ENCODE measurements at places on chromosomes 1 and 21.

DNA sequence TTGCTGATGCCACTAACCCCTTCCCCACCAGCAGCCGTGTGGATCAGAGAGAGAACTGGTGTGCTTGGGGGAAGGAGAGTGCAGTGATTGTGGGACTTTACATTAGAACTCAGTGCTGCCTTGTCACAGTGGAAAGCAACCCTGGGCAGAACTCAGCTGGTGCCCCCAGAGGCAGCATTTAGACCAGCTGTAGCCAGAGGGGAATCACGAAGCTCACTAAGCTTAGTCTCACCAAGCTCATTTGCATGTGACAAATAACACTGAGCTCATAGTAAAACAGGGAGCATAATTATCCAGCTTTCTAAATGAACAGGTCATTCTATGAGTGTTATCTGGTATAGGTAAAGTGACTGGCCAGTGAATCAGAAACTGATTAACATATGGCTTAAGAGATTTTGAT lies 9.8 kb upstream of the SMAP2 start:
- DNase-seq: no peak

DNA sequence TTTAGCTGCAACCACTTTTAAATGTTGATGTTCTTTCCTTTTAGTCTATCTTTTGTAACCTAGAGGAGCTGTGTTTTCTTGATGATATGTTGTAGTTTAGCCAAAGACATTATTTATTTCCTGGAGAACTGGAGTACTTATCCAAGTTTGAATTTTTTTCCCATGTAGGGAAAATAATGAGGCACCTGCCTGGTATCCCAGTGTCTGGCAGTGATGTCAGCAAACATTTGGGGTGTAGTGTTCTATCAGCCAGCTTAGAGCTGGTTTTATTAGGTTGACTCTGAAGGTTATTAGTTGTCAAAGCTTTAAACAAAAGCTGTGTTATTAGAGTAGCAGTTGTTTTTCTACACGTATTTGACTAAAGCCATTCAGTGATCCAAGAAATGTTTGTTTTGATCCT lies 3.2 kb downstream of the CTPS1 start:
- DNase-seq: no peak

DNA sequence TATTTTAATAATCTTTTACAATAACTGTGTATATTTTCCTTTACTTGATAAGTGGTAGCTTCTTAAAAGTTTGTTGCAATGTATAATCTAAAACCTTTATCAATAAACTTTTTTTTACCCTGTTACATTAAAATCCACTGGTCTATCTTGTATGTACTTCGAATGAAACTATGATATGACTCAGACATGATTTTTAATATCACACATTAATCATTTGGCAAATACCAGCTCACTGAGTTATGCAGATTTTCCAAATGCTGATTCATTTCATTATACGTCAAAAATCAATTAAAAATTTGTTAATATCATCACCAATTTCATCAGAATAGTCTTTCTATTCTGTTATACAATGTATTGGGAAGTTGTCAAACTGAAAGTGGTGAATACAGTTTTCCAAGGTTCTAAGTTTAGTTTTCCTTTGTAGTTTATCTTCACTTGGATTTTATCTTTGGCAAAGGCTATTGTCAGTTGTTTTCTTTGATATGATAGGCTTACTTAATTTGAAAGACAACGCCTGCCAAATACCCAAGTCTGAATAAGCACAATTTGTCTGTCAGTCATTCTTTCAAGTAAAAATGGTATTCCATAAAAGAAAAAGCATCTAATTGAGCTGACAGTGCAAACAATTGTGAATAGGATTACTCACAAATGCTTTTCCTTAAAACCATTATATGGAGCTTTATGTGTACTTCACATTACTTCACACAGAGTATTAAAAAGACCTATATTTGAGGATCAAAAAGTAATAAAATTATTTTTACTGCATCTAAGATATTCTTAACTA lies 127.0 kb downstream of the NME7 start:
- DNase-seq: no peak

GRCh38 chr21:44085491-44086321 lies 21.5 kb upstream of the PWP2 start:
- DNase-seq: no peak

DNA sequence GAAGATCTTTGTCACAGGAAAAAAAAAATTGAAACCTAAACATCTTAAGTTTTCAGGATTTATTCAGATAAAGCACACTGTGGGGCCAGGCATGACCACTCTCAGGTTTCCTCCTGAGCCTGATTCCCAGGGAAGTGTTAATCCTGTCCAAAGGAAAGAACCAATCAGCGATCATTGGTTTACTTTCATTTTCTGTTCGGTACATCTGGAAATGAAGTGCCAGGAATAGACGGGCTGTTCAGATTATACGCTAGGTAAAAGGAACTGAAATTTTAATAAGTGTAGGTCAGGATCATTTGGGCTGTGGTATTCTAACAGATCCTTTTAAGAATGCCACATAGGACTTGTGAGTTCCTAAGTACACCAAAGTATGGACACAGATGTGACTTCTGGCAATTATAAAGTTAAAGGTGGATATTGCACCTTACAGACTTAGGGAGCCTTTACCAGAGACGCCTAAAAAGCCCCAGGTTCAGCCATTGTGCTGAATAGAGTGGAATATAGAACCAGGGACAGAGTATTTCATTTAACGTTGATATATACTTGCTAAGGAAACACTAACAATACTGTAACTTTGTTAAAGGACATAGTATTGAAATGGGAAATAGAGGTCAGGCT lies 9.3 kb upstream of the CACYBP start:
- no peak for DNase-seq

GRCh38 chr1:58745117-58745516 lies 38.7 kb downstream of the JUN start:
- DNase-seq: no peak

DNA sequence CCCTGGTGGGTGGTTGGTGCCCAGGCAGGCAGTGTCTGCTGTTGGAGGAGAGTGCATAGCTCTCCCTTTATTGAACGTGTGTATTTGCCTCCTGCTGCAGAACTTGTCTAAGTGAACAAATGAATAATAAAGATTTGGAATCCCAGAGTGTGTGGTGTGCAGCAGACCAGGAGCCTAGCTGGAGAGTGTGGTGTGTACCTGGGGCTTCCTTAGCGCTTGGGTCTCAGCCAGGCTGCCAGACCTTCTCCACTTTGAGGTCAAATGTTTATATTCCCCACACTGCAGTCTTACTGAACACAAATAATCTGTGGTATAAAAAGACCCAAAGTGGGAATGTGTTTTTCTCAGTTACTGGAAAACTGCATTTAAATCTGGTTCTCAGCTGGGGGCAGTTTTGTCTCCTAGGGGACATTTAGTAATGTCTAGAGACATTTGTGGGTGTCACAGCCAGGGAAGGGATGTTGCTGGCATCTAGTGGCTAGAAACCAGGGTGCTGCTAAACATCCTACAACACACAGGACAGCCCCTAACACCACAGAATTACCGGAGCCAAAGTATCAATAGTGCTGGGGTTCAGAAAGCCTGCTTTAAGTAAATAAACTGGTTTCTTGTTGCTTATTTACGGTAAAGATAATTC lies 23.6 kb downstream of the SLC37A1 start:
- no peak for DNase-seq

GRCh38 chr1:7587773-7588456 lies 183.2 kb upstream of the VAMP3 start:
- DNase-seq: no peak

DNA sequence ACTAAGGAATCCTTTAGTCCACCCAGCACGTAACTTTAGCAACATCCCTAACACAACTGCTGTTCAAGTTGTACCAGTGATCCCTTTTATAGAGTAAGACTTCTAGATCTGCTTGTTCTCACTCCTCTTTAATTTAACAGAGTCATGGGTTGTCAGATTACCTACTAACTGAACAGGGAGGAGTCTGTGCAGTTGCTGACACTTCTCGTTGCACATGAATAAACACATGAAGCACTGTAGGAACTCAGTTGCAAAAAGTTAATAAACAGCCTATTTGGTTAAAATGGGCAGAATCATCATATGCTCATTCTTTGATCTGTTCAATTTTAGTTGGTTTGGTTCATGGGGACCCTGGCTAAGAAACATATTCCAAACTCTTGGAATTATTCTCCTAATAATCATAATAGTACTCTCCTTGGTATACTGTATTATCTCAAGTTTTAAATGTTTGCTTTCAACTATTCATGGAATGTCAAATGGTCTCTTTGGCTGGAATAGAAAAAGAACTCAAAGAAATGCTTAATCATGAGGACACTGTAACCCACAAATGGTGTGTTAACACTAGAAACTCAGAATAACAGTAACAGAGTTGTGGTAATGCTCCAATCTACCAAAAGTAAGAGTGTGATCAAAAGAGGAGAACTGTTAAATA lies 15.6 kb downstream of the PLPPR5 start:
- DNase-seq: no peak

GRCh38 chr1:65231718-65232330 lies 77.5 kb upstream of the DNAJC6 start:
- no peak for DNase-seq

- no peak for DNase-seq
Observed at GRCh38 chr1:57576756-57577155, 152.9 kb upstream of the DAB1 start.

DNA sequence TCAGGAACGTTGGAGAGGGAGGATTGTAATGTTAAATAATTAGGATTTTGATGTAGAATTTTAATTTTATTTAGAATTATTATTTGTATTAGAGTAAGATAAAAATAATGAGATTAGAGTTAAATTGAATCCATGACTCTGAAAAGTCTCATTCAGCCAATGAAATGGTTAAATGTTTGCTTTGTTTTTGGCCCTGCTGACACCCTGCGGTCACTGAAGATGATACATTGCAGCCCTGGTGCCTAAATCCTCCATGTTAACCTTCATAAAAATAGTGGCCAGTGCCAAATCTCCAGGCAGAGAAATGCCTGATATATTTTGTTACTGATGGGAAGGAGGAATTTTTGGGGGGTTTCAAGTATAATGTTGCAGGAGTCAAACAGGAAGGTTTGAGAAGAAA lies 27.3 kb upstream of the RLF start:
- DNase-seq: no peak

GRCh38 chr1:175715742-175716141 lies 27.7 kb downstream of the TNR start:
- no peak for DNase-seq

- DNase-seq: no peak
Observed at GRCh38 chr1:113891631-113892220, 4.3 kb upstream of the BCL2L15 start.

DNA sequence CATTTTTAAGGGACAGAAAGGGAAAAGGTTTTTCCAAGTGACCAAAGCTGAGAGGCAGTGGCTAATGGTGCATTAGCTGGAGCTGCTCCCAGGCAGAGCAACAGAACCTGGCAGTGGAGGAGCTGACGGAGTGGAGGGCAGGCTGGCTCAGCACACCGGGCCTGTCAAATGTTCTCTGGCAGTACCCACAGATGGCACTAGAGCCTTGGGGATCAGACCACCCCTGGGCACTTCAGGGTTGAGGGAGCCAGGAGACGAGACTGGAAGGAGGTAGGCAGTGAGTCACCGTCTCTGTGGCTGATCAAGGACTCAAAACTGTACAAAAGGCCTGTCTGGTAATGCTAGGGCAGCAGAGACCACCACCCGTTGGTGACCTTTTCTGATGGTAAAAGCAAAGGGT lies 121.7 kb upstream of the KIAA0040 start:
- DNase-seq: no peak

DNA sequence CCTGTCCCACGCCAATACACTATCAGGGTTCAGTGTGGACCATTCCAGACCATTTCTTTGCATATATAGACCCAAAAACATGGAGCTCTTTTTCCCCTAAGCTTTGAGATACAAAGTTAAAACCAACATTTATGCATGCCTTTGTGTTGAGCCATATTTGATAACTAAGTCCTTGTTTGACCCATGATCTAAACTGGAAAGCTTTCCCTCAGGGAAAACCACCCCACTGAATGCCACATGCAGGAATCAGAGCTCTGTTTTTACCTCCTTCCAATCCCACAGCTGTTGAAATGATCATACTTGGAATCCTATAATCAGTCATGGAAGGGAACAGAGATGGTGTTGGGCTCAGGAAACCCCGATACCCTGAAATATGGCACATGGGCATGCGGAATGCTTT lies 14.8 kb upstream of the SLC45A1 start:
- no peak for DNase-seq

- DNase-seq: no peak
Observed at GRCh38 chr1:167375949-167376348, 142.4 kb downstream of the CD247 start.

DNA sequence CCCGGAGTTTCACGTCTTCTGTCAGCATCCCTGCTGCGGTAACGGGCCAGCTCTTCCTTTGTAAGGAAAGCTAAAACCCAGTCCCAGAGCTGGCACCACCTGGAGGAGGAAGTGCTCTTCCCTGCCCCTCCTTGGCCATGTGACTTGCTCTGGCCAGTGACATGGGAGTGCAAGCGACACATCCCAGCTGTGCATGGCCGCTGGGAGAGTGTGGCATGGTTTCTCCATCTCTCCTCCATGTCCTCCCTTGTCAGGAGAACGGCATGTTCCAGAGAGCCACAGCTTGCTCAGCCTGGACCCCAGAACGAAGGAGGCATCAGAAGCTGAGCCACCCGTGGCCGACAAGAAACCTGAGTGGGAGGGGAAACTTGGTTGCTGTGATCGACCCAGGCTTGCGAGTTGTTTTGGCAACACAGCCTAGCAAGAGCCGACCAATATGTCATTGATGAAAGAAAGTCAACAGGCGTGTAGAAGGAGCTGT lies 2.7 kb upstream of the PRXL2B start:
- no peak for DNase-seq

DNA sequence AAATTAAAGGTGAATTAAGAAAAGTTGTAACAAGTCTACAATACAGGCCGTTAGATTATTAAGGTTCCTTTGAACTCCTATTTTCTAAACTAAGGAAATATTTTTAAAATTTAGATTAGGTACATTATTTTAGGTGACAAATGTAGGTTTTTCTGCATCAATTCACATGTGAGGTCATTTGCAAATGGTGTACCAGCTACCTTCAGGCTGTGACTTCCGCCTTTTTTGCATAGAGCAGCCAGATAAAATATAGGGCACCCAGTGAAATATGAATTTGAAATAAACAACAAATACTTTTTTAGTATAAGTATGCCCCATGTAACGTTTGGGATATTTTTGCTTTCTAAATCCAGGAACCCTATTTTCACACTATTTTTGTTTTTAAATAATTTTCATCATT lies 544.0 kb downstream of the LMO4 start:
- DNase-seq: no peak

DNA sequence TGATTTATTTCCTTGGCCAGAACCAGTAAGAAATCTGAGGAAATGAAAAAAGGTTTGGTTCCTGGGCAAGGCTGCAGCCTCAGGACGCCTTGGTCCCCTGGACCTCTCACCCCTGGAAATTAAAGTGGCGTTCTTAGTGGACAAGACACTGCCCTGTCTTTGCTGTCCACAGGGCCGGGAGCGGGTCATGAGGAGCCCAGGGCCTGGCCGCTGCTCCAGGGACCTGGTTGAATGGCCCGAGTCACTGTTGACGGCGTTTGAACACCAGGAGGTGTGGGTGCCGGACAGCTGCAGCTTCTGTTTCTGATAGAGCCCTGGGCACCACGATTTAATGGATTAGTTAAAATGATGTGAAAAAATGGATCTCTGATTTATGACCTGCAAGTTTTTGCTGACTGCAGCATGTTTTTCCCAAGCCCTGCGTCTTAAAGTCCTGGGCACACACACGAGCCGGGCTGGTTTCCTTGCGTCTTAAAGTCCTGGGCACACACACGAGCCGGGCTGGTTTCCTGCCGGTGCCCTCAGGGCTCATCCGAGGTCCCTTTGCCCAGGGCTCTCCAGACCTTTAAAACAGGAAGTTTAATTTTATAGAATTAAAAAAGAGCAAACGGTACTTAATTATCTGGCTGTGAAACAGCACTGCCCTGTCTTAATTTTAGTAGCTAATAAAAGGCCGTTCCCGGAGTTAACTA lies 74.1 kb upstream of the ACTRT2 start:
- DNase-seq: no peak

- DNase-seq: no peak
Observed at GRCh38 chr1:46086576-46086975, 45.9 kb downstream of the PIK3R3 start.
